ENCODE measurements at places on chromosomes 13 and 19.

GRCh38 chr19:40742477-40742876 is 7.8 kb downstream of the ACTMAP start:
- no peak for DNase-seq

DNA sequence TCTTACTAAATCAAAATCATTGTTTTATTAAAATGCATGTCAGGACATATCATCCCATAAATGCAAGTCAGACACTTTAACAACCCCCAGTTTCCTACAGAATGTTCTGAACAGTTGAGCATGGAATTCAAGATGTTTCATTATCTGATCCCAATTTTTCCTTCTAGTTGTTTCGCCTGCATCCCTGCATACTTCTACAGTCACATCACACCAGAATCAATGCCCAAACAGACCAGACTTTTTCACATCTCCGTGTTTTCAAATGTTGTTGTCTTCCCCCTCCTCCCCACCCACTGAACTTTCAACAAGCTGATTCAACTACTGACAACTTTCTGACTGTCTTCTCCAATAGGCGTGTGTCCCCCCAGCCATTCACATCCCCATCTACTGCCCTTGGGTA is 48.6 kb downstream of the LHFPL6 start:
- DNase-seq: no peak

GRCh38 chr19:18500799-18501198 is 21.1 kb downstream of the ELL start:
- DNase-seq: no peak

DNA sequence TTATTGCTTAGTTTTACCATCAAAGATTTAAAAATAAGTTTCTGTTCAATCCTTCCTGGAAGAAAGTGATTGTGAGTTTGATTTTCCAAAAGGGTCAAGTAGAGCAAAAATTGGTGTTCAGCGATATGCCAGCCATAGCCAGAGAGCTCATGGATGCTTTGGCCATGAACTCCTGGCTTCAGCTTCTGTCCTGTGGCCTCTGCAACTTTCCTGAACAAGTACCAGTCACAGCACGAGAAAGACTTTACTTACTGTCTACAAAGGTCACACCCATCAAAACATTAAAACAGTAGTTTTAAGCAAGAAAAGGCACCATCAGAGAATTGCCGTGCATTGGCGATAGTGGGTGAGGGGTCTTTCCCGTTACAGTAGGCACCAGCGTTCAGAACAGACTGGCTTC is 753.0 kb upstream of the SGCG start:
- DNase-seq: no peak

DNA sequence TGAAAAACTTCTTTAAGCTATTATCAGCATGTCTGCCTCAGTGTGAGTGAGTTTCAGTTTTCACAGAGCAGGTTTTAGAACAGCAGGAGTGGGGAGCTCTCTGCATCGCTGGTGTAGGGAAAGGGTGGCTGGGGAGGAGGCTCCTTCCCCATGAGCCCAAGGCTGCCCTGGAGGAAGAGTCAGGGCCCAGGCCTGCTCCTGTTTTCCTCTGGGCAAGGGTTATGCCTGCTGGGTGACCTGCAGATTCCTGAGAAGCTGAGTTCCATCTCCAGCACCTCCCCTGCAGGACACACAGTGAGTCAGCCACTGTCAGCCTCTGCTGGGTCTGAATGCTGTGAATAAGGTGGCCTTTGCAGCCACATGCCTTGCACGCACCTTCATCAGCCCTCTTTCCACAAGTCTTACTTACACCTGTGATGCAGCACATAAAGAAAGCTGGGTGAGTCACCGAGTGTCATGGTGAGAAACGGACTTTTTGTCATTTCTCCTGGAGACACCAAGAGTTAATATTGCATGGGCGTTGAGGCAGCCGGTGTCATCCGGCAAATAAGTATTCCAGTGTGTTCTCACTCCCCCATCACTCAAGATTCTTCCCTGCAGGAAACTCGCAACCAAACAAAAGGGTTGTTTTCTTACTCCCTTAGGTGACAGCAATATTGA is 186.4 kb upstream of the KL start:
- no peak for DNase-seq

DNA sequence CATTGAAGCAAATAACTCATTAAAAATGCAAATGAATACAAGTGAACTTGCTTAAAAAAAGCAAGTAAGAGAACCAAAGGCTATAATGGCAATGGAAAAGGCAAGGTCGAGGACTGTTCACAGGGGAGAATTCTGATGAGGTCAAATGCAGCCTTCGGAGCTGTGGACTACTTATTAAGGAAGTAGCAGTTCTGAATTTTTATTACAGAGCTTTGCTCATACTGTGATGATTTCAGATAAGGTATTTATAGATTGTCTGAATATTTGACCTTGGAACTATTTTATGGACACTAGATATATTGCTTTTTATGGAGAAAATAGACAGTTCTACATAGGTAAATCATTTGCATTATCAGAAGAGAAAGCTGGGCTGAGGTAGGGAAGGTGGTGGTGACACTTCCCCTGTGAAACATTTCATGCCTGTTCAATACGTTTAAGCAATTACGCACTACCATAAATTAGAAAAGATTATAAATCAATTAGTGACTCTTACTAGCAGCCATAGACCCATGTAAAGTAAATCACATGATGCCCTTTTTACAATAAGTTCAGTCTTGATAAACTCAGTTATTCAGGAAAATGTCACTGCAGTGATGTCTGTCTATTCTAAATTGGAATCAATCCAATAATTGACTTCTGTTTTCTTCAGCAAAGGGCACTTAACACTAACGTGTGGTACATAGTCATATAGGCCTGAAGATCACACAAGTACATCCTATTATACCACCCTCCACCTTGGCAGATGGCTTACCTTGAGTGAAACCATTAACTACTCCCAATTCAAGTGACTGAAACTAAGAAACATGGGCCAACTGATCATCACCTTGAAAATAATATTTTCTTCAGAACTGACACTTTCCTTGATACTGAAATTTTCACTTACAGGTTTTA is 260.0 kb downstream of the KLF12 start:
- DNase-seq: no peak

DNA sequence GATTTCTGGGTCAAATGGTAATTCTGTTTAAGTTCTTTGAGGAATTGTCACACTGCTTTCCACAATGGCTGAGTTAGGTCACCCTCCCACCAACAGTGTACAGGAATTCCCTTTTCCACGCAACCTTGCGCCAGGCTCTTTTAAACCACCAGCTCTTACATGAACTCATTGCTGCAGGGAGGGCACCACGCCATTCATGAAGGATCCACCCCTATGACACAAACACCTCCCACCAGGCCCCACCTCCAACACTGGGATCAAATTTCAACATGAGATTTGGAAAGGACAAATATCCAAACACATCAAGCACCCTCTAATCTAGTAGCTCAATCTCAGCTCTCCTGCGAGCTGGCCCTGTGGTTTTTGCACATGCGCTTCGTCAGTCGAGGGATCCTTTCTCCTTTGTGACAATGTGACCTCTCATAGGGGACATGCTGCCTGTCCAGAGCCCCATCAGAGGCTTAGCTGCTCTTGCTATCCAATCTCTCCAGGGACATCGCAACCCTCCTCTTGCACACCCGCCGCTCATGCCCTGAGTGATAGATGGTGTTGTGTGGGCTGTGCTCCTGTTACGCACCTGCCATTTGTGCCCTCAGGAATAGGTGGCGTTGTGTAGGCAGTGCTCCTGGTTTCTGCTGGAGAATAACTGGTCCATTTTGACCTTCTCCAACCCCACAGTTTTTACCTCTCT is 328.0 kb downstream of the UQCRFS1 start:
- DNase-seq: no peak

- DNase-seq: no peak
Measured at GRCh38 chr19:16262618-16263017, 62.0 kb upstream of the KLF2 start.

DNA sequence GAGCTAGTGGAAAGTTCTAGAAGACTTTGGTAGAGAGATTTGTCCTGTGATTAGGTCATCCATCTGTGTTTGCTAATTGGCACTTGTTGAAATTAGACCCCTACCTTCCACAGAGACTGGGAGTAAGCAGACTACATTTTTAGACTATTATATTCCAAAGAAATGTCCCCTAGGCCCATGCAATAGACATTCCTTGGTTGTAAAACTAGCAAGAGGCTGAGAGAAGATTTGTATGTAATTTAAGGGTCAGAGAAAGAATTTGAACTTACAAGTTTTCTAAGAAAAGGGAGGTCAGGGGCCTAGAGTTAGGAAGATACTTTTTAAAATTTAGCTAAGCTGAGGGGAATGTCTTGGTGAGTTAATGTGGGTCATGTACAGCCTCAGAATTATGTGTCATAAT is 470.7 kb upstream of the SLITRK1 start:
- no peak for DNase-seq

GRCh38 chr13:19861762-19862161 is 1.7 kb downstream of the ZMYM5 start:
- no peak for DNase-seq

GRCh38 chr13:111114362-111115060 is 599 bp upstream of the ARHGEF7 start:
- DNase-seq: peak; percentile 14

- DNase-seq: no peak
Measured at GRCh38 chr19:38360839-38361631, 13.3 kb upstream of the PSMD8 start.

DNA sequence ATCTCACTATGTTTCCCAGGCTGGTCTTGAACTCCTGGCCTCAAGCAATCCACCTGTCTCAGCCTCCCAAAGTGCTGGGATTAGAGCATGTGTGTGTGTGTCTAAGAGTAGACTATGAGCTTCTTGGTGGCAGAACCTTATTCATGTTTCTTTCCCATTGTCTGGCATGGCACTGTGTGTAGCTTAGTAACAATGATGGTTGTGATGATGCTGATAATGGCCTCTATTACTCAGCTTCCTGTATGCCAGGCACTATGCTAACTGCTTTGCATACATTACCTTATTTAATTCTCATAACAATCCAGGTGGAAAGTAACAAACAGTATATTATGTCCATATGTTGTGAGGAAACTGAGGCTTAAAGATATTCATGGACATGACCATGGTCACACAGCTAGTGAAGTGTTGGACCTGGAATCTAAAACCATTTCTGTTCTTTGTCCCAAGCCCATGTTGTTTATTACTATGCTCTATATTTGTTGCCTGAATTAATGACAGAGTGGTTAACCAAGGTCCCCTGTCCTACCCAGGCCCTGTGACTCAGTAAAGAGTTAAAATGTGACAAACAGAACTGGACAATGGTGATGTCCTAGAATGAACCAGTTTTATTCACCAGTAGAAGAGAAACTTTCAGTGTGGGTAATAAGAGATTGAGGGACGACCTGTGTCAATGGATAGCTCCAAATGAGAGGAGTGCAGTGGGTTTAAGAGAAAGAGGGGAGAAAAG is 109.6 kb downstream of the KLF5 start:
- DNase-seq: no peak

DNA sequence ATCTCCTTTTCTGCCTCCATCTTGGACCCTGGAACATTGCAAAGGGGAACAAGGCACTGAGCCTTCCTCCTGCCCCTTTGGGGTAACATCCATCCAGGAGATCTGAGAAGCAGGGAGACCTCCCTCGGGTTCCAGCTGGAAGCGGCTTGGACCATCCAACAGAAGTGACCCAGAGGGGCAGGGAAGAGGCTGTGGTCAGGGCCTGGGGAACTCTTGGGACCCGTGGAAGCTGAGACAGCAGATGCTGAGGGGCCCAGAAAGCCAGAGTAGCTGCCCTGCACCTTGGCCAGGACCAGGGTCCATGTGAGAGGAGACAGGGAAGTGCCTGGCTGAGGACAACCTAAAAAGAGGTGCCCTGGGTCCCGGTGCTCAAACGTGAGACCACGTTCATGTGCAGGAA is 21.9 kb upstream of the KCTD15 start:
- DNase-seq: no peak

GRCh38 chr19:33405254-33405552 is 31.7 kb downstream of the CEBPG start:
- DNase-seq: no peak

DNA sequence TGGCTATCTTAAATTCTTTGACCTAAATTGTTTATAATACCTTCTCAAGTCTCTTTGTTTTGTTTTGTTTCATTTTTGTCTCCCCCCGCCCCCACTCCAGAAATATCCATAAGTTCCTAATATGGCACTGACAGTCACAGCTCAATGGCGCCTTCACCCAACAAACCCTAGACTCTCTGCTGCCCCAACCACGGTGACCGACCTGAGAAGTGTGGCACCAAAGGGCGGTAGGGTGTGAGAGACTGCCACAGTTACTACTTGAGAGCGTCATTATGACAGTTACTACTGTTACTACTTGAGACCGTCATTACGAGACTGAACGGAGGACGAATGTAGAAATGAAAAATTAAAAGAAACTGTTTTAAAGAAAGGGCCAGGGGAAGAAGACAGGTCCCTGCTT is 34.4 kb upstream of the PSPC1 start:
- DNase-seq: no peak

- DNase-seq: no peak
Measured at GRCh38 chr13:90757127-90757680, 590.3 kb upstream of the MIR17HG start.

- DNase-seq: peak; percentile 74
Measured at GRCh38 chr19:4636151-4636717, 3.1 kb upstream of the TNFAIP8L1 start.

DNA sequence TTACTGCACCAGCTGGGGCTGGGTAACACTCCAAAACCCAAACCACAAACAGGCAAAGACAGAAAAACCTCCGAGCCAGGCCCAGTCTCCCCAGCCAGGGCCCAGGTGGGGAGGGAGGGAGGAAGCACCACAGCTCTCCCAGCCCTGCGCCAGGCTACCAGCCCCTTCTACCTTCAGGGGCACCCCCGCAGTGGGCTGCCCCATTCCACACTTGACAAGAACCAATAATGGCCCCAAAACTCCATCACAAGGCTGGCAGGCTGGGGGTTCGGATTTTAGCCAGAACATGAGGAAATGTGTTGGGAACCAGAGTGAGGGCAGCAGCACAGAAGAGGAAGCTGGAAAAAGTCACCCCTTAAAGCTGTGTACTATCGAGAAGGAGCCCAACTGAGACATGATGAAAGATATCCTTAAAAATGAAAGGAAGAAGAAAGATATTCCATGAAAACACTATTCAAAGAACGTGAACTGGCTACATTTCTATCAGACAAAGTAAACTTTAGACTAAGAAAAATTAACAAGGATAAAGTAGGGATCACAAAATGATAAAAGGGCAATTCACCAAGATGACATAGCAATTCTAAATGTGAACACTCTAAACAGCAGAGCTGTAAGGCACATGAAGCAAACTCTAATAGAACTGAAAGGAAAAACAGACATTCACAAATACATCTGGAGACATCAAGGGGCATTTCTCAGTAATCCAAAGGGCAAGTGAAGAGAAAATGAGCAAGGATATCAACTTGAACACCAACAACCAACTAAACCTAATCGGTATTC is 12.9 kb downstream of the TUBGCP3 start:
- no peak for DNase-seq

DNA sequence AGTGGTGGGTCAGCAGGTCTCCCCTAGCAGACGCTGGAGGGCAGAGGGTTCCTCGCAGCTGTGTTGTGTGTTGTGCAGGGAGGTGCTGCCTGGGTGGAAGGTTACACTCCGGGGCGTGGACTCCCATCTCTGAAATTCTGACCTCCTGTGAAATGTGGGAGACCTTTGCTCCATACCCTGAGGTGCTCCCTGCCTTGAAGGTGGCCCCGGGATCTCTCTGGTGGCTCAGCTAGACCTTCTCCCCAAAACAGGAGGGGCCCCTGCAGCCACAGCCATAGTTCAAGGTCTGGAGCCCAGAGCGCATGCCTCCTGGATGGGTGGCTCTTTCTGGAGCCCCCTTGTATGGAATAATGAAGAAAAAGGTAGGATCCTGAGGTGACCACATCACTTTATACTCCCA is 70.2 kb downstream of the SOX1 start:
- no peak for DNase-seq

GRCh38 chr19:48836089-48837017 is at the start of gene HSD17B14:
TSS of gene HSD17B14 (minus strand) at chr19:48836491. CDS start at chr19:48836411, 80 bp downstream.
- DNase-seq: no peak
